ENCODE measurements at places on chromosomes 6 and 20.

- no peak for DNase-seq
Observed at GRCh38 chr6:155154158-155154830, 109.5 kb upstream of the CLDN20 start.

- no peak for DNase-seq
Observed at GRCh38 chr20:20837574-20838021, 125.2 kb upstream of the RALGAPA2 start.

DNA sequence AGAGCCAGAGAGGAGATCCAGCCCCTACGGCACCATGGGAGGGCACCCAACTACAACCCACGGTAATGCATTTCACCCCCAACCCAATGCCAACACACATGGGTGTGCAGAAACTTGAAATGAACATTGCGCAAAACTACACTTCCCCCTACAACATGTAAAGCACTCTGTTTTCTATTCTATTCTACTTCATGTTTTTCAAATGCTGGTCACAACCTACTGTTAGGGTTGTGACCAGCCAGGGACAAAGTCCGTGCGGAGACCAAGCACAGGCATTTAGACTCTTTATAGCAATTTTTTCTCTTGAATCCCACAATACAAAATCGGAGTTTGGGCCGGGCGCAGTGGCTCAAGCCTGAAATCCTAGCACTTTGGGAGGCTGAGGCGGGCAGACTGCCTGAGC, 90.6 kb downstream of the MRPL14 start:
- DNase-seq, result no peak

DNA sequence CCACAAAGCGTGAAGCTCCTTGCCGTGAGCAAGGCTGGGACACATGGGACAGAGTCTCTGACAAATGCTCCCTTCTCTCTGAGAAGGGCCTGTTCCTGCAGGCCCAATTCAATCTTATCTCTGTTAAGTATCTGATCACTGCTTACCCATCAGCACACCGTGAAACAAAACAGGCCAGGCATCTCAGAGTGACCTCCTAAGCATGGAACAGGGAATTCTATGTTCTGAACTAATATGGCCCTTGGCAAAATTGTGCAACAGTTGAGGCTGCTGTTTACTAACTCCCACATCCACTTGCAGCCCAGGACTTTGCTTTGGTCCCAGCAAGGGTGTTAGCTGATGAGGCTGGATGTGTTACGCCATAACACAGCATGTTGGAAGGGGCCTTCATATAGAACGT, 79.2 kb downstream of the GCLC start:
- DNase-seq, result no peak

GRCh38 chr6:2952557-2953095, 18.7 kb downstream of the SERPINB6 start:
- DNase-seq, result no peak

DNA sequence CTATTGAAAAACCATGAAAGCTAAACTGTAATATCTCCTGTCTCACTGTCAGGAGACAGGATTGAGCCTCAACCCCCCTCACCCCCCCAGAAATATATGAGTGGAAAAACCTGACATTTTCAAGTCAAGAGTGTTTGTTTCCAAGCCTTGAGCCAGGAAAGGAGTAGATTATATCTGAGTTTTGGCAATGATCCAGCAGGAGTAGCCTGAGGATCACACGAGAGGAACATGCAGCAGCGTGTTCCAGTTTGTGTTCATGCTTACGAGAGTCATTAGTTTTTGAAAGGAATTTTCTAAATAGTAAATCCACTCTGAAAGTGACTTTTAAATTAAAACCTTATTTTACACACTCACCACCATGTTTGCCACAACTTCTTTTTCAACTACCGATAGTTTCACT, 15.8 kb downstream of the IL22RA2 start:
- DNase-seq, result no peak

DNA sequence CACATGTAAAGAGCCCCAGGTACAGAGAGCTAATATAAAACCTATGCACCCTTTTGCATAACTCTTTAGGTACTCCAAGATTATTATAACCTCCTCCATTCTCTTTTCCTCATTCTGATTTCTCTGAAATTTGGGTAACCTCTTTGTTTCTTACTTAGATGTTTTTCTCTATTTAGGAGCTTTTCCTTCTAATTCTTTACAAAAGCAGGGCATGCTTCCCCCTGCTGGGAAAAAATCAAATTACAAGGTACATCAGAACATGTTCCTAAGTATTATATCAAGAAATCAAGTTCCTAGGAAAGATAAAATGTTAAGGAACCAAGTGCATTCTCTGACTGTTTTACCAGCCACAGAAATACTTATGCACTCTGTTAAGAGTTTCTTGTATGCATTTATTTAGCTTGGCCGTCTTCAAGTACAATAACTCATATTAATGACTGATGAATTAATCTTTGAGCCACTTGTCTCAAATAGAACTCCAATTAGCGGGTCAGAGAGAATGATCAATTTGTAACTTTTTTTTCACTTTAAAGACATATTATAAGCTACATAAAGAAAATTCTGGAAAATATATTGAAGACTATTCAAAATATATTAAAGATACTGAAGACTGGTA, 2.1 kb downstream of the KHDRBS2 start:
- no peak for DNase-seq

DNA sequence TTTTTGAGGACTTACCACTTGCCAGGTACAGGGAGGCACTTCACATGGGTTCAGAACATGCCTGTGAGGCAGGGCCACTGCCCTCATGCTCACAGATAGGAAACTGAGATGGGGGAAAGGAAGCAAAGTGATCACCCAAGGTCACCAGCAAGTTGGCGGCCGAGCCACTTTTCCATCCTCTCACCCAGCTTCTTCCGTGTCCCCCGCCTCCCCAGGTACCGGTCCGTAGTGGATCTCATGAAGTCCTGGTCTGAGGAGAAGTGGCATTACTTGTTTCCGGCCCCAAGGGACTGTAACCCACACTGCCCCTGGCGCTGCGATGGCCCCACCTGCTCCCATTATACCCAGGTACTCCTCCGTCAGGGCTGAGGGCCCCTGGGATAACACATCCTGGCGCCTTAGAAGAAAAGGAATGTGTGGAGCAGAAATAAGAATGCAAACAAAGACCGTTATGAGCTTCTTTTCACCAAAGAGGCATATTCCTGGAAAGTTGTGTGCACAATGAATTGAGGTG, 6.4 kb downstream of the R3HDML start:
- no peak for DNase-seq

GRCh38 chr20:9109566-9109965, 40.7 kb downstream of the PLCB4 start:
- DNase-seq, result no peak

DNA sequence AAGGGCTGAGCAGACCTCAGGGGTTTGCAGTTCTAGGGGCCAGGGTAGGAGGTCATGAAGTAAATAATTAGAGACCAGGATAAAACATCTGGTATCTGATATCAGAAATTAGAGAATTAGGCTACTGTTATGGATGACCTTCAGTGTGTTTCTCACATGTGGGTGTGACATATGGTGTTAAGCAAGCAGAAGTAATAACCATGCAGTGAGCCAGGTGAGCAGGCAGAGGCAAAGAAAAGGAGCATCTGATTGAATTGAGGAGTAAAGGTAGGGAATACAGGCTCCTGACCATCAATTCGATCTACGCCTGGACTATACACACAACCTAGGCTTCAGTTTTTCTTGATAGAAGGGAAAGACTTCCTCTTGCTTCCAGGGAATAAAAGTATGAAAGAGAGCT, 34.7 kb upstream of the MAP3K7 start:
- DNase-seq, result no peak

- DNase-seq, result no peak
Observed at GRCh38 chr6:54195637-54196036, 84.4 kb downstream of the MLIP start.

- DNase-seq, result no peak
Observed at GRCh38 chr20:14453259-14453658, 115.8 kb upstream of the FLRT3 start.

DNA sequence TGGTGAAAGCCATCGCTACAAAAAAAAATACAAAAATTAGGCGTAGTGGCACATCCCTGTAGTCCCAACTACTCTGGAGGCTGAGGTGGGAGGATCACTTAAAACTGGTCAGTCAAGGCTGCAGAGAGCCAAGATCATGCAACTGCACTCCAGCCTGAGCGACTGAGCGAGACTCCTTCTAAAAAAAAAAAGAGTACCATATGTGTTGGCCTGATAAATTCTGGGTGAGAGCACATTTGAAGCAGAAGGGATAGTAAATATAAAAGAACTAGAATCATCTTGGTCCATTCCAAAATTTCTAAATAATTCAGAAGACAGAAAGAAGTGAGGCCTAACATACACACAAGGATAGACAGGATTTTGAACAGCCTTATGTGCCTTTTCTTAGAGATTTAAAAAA, 2.2 kb downstream of the IBTK start:
- no peak for DNase-seq

GRCh38 chr6:37838219-37838921, 18.8 kb downstream of the ZFAND3 start:
- no peak for DNase-seq

DNA sequence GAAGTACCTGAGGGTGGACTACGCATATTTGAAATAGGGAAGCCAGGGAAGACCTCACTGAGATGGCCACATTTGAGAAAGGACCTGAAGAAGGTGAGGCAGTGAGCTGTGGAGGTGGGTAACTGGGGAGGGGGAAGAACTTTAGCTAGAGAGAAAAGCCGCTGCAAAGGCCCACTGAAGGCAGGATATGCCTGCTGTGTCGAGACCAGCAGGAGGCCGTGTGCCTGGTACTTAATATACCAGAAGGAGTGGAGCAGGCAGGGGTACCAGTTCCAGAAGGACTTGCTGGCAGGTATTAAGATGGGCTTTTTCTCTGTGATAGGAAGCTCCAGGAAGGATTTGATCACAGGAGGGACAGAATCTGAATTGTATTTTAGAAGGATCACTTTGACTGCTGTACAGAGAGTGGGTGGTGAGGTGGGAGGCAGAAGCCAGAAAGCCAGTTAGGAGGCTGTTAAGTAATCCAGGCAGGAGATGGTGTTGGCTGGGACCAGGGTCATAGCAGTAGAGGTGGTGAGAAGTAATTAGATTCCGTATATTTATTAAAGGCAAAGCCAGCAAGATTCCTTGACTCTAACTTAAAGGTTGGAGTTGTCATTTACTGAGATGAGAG, 54.2 kb upstream of the FANCE start:
- no peak for DNase-seq

Measured in stimulated activated CD8-positive, alpha-beta memory T cell treated with anti-CD3 and anti-CD28 coated beads, Interleukin-4, amount 100 ng/mL, for 1 hour (primary cell).